GM13977 (cell line): ENCODE measurements at places on chromosomes 13 and 19.
A peak's percentile ranks its signal among the peaks of the same experiment; 100 is the strongest.

GRCh38 chr19:28292822-28293500 lies 920.0 kb downstream of the UQCRFS1 start:
- no peak for DNase-seq

- DNase-seq: no peak
These were observed 89.6 kb downstream of the LMO7 start for GRCh38 chr13:75725736-75726135.

- DNase-seq: no peak
These were observed 306.8 kb downstream of the KCNRG start for GRCh38 chr13:50322006-50322405.

GRCh38 chr13:39682310-39682709 lies 26.8 kb downstream of the COG6 start:
- DNase-seq: no peak

- DNase-seq: no peak
These were observed 41.3 kb upstream of the CD33 start for GRCh38 chr19:51183629-51184028.

GRCh38 chr13:77733674-77734073 lies 36.2 kb downstream of the SLAIN1 start:
- no peak for DNase-seq

DNA sequence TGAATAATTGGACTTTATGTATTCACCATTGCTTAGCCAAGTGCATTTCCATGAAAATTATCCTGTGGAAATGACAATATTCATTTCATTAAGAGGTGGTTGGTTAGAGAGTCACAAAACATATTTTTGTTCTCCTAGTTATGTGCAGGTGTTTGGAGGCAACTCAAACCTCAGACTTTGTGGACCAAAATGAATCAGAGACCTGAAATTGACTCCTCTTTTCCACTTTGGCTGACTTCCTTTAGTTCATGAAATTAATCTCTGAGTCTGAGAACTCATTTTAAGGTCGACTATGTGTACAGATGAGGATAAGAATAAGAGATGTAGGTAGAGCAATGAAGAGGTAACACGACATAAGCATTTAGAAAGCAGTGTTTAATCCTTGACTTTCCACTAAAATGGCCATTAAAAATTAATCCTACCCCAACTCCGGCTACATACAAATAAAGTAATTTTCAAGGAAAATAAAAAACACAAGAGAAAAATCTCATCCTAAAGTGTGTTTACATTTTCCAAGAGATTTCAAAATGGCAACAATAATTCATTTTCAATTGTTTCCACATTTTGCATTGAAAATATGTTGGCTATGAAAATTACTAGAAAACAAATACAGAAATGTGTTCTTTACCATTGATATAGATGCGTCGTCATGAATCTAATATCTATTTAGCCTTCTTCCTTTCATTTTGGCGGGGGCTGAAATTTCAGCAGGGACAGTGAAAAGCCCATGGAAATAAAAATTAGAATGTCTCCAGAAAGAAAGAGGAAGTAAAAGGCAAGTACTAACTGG lies 185.4 kb upstream of the CSNK1A1L start:
- no peak for DNase-seq

DNA sequence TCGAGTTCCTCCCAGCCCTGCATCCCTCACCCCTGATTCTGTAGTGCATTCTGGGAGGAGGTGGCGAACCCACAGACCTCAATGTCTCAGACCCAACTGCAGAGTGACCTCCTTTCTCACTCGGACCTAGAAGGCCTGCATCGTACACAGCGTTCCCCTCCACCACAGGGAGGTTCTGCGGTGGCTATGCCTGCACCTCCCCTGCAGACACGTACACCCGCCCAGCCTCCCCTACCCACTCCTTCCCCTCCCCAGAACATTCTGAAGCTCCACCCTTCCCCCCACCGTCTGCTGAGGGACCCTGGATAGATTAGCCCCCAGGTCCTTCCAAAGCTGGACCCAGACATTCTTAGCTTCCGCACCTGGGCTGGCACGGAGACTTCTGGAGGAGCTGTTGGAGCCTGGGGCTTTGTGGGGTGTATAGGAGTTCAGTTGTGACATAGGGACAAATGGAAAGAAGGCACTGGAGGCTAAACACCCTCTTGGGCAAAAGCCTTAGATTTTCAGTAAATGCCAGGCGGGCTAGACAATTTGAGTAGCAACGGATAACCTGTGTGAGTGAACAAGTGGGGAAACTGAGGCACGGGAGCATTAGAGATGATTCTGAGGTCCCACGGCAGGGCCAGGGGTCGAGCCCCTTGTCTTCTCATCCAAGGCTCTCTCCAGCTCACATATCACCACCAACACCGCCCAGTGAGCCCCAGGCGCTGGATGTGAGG lies 420 bp upstream of the FSD1 start:
- DNase-seq: no peak

- peak; percentile 89 for DNase-seq
These were observed 2.1 kb downstream of the TGFB1 start for GRCh38 chr19:41351339-41352245.
